ENCODE measurements at places on chromosomes 12 and 14. TPM values are rescaled to one million over a fixed set of nuclear protein-coding genes. Genes with fewer than 3 reads are reported as not detected.

DNA sequence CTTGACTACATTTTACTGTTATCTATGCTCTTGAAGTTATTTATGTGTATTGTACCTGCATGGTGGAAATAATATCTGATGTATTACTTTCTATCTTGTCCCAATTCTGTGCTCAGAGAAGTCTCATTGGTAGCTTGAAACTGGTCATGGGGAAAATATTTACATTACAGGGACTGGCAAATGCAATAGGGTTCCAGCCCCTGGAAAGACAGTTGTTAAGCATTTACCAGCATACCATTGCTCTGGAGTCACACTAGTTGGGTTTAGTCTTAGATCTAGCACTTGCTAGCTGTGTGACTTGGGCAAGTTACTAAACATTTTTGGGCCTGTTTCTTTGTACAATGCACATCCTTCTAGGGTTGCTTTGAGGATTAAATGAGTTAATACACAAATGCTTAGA, 86.3 kb upstream of the NRXN3 start:
- H3K4me3 ChIP-seq, result no peak overlapping the region
- H3K27ac ChIP-seq, result no peak overlapping the region
- no peak for DNase-seq
- H3K27me3 ChIP-seq, result no peaks in the 10 kb centered on the region
- H3K4me1 ChIP-seq, result no peaks in the 10 kb centered on the region
- H3K36me3 ChIP-seq, result no peaks in the 10 kb centered on the region

DNA sequence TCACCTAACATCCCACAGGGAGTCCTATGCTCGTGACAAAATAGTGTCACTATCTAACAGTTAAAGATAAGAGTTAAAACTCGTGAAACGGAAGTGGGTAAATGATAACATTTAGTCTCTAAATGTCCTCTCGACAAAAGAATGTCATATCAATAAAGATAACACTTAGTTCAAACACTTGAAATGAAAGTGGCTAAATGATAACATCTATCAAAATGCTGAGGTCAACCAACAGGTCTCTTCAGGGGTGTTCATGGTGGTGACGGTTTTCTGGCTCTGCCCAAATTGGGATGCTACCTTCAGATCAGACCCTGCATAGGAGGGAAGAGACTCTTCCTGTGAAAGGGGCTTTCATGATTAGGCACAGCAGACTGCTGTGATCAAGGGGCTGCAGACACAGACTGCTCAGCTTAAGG, 22.1 kb downstream of the IL26 start:
- H3K27ac ChIP-seq, result no peak overlapping the region
- peaks cover 2% of the 10 kb centered on the region for H3K4me1 ChIP-seq

Gene ALDH2
- 43.9 TPM for polyA plus RNA-seq

Gene CLEC2A
- polyA plus RNA-seq, result 0.11 TPM
